Lower lobe of right lung (tissue), 2 donors: ENCODE measurements at places on chromosomes 6 and 20.

GRCh38 chr6:22536122-22536521 lies 33.2 kb upstream of the HDGFL1 start:
- no peak for DNase-seq

GRCh38 chr6:157596886-157597285 lies 215.9 kb downstream of the ZDHHC14 start:
- DNase-seq, result no peak

- no peak for DNase-seq
Observed at GRCh38 chr20:52484438-52484837, 292.9 kb upstream of the ZFP64 start.

DNA sequence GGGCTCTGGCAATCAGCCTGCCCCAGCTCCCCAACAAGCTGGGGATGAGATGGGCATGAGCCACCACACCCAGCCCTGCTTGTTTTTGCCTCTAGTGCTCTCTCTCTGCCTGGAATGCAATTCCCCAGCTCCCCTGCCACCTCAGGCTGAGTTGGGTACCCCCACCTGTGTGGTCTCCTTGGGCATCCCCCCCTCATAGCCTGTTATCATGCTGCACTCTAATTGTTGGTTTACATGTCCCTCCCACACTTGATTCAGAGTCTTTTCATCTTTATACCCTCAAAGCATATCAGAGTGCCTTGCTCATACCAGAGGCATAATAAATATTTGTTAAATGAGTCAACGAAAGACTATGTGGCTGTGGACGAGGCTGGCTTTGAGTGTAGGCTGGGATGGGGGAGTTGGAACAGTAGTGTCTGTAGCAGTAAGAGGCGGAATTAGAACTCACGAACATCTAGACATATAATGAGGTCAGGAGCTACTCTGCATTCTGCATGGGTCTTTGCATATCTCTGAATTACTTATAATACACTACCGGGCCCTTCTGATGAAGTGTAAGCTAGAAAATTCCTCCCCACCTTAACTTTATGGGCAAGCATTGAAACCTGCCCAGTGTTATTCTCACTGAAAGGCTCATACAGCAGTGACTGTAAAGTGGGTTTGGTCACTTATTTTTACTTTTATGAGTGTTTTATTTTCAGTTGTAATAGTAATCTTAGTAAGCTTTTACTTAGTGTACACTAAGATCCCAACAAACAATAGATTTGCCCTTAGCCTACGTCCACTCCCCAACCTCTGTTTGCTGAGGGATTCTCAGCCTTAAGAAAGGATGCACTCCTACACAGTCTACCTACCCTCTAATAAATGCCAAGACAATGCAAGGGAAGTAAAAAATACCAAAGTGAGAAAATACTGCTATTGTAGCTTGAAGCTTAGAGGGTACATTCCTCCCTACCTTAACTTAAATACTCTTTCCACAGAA lies 58.7 kb downstream of the EDN1 start:
- peak; percentile 60 for DNase-seq

- DNase-seq, result no peak
Observed at GRCh38 chr6:20427856-20428255, 26.2 kb downstream of the E2F3 start.

DNA sequence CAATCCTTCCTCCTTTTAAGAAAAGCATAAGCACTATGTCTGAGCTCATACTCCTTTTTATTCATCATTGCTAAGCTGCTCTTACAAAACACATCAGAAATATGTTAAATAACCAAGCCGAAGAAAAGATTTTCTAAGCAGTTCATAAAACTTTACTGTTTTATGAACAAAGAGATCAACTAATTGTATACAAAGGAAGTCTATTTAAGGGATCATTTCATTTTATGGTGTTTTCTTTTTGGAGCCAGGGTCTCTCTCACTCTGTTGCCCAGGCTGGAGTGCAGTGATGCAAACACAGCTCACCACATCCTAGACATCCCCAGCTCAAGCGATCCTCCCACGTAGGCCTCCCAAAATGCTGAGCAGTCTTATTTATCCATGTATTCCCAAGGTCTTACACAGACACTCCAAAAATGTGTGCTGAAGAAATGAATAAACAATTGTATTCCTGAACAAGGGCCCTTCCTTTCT lies 9.3 kb downstream of the NUDT3 start:
- no peak for DNase-seq

GRCh38 chr20:49572857-49573256 lies 4.9 kb upstream of the PTGIS start:
- no peak for DNase-seq

GRCh38 chr6:124073820-124074587 lies 270.3 kb downstream of the NKAIN2 start:
- DNase-seq, result no peak

- no peak for DNase-seq
Observed at GRCh38 chr6:140542863-140543262, 1168.4 kb upstream of the CITED2 start.

GRCh38 chr20:49887251-49888211 lies 27.8 kb downstream of the SPATA2 start:
- DNase-seq, result no peak

GRCh38 chr20:13277663-13278295 lies 56.7 kb downstream of the ISM1 start:
- DNase-seq, result no peak

DNA sequence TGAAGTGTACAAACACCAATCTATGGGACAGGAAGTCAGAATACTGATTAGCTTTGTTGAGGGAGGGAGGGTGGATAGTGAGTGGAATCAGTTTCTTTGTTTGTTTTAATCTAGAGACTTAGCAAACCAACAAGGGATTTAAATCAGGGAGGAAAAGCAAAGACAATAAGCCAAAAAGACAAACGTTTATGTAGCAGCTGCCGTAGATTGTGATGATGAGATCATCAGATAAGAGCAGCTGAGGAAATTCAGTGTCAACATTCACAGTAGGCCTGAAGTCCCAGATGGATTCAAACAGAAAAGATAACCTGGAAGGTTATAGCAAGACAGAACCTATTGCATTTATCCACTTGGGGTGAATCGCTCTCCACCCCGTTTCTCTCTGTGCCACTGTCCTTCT lies 104.9 kb upstream of the SYNDIG1 start:
- DNase-seq, result no peak

DNA sequence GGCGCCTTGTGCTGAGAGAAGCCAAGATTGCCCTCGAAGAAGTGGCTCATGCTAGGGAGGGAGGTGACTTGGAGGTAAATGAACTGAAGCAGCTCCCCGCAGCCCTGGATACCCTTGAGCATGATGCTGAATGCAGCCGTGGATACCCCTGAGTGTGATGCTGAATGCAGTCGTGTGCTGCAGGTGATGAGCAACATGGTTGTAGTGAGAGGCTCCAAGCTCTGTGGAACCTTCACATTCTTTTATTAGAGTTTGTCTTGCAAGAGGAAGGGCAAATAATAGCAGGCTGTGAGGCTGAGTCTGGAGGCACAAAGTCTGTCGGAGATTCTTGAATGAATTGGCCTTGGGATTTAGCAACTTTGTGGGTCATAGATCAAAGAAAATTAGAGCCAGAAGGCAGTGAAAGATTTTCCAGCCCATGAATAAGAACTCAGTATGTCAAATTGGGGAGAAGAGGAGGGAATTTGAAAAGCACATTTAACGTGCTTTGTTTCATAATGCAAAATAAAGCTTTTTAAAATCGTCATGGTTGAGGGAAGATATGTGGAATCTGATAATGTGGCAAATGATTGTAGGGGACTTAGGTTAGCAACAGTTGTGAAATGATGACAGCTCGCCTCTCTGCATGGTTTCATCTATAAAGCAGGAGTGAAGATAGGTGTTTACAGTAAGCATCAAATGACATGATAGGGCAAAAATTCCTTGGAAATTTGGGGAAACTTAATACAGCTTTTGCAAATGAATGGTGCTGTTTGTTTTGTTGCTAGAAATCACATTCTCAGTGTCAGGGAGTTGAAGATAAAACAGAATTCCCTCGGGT lies 120.1 kb upstream of the TIAM2 start:
- DNase-seq, result no peak

DNA sequence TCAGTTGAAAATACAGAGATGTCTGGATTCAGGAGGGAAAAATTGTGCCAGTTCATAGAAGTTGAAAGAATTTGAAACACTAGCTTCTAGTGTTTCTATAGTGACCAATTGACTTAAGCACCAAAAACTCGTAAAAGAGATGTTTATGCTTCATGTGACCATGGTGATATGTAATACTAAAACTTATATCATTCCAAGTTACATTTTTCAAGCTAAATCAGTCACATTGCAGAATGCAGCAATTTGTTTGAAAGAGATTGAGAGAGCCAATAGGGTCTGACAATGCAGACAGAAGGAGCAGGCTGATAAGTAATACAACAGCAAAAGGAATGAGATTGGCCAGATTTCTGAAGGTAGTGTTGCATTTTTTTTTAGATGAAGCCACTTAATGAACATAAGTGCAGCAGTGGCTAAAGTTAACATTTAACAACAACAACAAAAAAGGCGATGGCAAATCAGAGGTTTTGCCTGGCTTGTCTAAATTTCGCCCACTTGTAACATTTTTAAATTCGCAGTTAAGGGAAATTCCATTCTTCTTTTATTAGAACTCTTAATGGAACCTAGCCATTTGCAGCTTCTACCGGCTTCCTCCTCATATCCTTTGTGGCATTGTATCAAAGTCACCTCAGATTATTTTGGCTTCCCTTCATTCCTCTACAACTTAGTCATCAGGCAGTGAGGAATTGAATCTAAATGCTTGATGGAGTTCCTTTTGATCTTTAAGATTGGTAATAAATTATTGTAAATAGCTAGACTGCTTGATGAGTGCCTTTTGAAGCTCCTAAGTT lies 484.0 kb upstream of the SOX4 start:
- DNase-seq, result no peak

DNA sequence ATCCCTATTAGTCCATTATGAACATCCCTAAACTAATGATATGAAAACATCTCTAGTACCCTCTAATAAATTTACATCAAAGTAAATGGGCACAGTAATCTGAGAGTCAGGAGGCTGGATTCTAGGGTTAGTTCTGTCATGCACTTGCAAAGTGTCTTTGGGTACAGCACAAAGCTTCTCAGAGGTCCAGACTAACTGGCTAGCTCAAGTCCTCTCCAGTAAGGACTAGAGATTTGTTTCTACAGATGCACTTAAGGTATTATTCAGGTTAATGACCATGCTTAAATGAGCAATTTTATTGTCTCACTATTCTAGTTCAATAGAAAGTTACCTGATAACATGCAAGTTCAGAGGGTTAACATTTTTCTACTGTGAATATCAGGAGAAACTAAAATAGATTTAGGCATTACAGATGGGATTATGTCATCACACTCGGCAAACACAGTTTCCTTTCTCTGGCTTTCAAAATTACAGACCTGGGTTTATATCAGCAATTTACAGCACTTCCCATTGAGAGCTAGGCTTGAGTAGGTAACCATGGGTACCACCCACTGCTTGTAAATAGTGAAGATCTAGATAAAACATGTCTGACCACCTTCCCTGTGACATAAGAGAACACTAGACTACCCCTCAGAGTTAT lies 402.9 kb upstream of the RUNX2 start:
- no peak for DNase-seq

GRCh38 chr6:160180706-160181105 lies 59.1 kb downstream of the SLC22A1 start:
- no peak for DNase-seq

GRCh38 chr6:161413355-161413771 lies 139.5 kb upstream of the AGPAT4 start:
- DNase-seq, result no peak

- no peak for DNase-seq
Observed at GRCh38 chr6:124430740-124431318, 531.4 kb upstream of the RNF217 start.

GRCh38 chr20:64180673-64181072 lies 16.4 kb downstream of the MYT1 start:
- peak; percentile 3 for DNase-seq

DNA sequence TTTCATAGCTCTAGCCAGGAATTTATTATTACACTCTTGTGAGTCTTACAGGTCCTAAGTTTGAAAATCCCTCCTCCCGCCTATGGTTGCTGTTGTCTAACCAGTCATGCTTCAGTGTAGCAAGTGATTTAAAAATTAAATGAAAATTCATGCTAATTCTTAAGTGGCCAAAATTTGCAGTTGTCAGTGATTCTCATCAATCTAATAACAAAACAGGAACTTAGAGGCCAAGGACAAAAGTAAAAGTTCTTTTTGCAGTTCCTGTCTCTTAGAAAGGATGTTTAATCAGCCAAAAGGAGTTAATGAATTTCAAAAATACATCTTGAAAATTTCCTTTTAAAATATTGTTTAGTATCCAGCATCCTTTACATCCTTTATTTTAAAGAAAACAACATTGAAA lies 36.3 kb downstream of the VTA1 start:
- no peak for DNase-seq

DNA sequence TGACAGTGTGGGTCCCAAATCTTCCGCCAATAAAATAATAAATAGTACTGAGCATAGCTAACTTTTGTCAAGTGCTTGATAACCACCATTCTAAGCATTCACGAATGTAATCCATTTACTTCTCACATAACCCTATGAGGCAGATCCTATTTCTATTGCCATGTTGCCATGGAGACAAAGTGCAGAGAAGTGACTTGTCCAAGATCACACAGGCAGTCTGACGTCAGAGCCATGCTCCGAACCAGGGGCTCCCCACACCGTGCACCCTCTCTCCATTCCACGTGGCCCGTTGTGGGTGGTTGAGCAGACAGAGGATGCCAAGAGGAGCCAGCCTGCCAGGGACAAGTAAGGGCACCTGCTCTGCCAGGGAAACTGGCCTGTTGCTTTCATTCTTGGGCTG lies 38.9 kb downstream of the CDH22 start:
- DNase-seq, result no peak

- no peak for DNase-seq
Observed at GRCh38 chr20:10505827-10506226, 70.7 kb downstream of the SLX4IP start.

DNA sequence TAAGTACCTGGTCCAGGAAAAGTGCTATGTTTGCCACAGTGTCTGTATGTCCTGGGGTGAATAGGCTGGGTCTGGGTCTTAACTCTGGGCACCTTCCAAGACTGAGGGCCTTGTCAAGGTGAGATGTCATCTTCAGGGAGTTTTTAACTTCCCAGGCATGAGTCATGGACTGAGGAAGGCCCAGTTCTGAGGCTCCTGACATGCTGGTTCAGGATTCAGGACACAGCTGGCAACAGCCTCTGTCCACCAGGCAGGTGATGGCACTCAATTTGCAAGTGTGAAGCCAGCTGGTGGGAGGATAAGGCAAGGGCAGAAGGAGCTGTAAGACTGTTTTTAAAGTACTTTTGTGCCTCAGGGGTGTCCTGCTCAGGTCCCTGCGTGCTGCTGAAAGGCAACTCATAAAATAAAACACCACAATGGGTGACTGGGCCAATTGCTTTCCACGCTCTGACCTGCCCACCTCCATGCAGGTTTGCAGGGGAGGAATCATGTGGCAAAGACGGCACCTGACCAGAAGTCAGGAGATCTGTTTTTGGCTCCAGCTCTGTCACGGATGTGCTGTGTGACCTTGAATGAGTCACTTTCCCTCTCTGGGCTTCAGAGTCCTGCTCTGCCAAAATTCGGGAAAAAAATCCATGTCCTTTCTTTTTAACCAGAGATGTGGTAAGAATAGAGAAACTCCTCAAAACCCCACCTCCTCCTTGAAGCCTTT lies 4.9 kb upstream of the PACSIN1 start:
- DNase-seq, result no peak
